Activated CD4-positive, alpha-beta T cell treated with anti-CD3 and anti-CD28 coated beads, Interleukin-2, amount 10 ng/mL, durations not matched to agents 24 days and 14 days (primary cell): ENCODE measurements at places on chromosomes 3 and 15.

- DNase-seq: no peak
- H3K27me3 ChIP-seq: peaks cover 66% of the 10 kb centered on the region
- H3K4me3 ChIP-seq: no peak overlapping the region
- H3K36me3 ChIP-seq: no peaks in the 10 kb centered on the region
Observed at GRCh38 chr3:98730338-98730737, 32.8 kb upstream of the ST3GAL6 start.

- H3K36me3 ChIP-seq: no peaks in the 10 kb centered on the region
- H3K27me3 ChIP-seq: no peaks in the 10 kb centered on the region
- H3K27ac ChIP-seq: no peak overlapping the region
- DNase-seq: no peak
- no peaks in the 10 kb centered on the region for H3K4me1 ChIP-seq
Observed at GRCh38 chr15:47507221-47507985, 209.9 kb upstream of the SEMA6D start.

DNA sequence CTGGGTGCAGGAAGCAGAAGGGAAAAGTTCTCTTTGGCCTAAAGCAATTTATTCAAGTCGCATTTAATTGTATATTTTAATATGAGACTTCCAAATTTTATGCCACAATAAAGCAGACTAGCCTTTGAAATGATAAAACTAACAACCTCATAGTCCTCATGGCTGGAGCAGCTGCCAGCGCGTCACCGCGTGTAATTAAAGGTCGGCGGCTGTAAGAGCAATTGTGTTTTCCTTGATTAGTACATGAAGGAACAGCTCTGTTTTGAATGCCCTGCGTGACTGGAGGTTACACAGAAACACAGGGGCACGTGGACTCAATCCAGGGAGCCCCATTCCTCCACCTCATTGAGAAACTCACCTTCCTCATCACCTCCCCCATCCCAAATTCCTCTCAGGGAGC is 10.1 kb upstream of the LRRC15 start:
- no peak for DNase-seq
- no peaks in the 10 kb centered on the region for H3K36me3 ChIP-seq
- no peak overlapping the region for H3K27ac ChIP-seq
- H3K4me3 ChIP-seq: no peak overlapping the region

DNA sequence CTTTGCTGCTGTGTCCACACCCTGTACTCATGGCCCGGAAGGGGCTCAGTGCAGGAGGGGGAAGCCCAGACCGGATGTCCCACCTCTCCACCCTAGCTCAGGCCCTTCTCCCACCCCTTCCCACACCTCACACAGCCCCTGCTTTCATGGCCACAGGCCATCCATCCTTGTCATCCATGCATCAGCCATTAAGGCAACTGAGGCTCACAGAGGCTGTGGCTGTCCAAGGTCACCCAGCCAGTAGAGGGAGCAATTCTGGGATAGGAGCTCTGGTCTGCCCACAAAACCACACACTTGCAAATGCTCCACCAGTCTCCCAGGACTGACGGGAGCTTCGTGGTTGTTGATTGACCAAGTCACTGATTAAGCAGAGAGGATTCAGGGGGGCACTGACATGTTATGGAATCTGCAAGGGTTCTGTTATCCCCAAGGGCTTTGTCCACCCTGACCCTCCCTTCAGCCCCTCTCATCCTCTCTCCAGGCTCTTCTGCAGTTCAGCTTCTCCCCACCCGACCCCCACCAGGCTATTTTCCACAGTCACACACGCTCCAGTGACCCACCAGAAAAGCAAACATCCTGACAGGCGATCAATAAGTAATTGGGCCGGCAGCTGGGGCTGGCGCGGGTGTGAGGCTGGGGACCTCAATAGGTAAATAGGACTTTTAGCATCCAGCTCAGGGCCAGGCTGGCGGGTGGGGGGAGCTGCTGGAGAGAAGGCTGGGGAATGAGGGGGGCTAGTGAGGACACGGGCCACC is 15.1 kb downstream of the LINGO1 start:
- no peaks in the 10 kb centered on the region for H3K27me3 ChIP-seq
- no peak overlapping the region for H3K27ac ChIP-seq
- no peaks in the 10 kb centered on the region for H3K4me1 ChIP-seq
- H3K36me3 ChIP-seq: no peaks in the 10 kb centered on the region

DNA sequence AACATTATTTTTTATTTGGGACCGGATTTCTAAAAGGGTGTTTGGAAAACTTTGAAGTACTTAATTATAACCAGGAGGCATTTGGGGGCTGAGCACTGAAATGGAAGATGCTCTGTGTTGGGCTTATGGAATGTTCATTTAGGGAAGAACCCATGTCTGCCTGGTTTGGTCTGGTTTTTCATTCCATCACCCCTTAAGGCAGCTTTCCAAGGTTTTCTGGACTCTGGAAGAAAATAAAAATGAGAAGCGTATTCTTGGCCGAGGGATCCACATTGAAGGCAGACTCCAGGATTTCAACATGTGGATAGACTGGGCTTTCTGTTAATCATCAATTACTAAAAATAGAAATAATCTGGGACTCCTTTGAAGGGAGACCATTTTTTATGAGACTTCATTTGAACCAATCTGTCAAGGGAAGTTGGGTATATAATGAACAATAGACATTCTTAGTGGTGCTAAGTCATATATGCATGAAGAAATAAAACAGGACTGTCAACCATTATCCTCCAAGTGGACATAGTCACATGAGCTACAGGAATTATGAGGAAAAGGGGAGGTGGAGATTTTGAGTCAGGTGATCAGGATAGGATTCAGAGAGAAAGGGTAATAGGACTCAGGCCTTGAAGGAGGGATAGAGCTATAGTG is 270.5 kb upstream of the ADAMTS9 start:
- DNase-seq: no peak
- no peak overlapping the region for H3K4me3 ChIP-seq
- H3K27me3 ChIP-seq: no peaks in the 10 kb centered on the region
- H3K36me3 ChIP-seq: no peaks in the 10 kb centered on the region
- no peaks in the 10 kb centered on the region for H3K4me1 ChIP-seq
- no peak overlapping the region for H3K27ac ChIP-seq

GRCh38 chr3:102577082-102577789 is 142.4 kb downstream of the ZPLD1 start:
- no peaks in the 10 kb centered on the region for H3K4me1 ChIP-seq
- H3K36me3 ChIP-seq: no peaks in the 10 kb centered on the region
- no peak overlapping the region for H3K27ac ChIP-seq
- no peak for DNase-seq
- H3K27me3 ChIP-seq: no peaks in the 10 kb centered on the region

- no peaks in the 10 kb centered on the region for H3K4me1 ChIP-seq
- H3K27ac ChIP-seq: no peak overlapping the region
- H3K36me3 ChIP-seq: no peaks in the 10 kb centered on the region
- H3K4me3 ChIP-seq: no peak overlapping the region
- H3K27me3 ChIP-seq: peaks cover 10% of the 10 kb centered on the region
Observed at GRCh38 chr3:36729204-36730056, 34.9 kb downstream of the DCLK3 start.

- H3K27me3 ChIP-seq: no peaks in the 10 kb centered on the region
- peaks cover 35% of the 10 kb centered on the region for H3K4me1 ChIP-seq
- peak; percentile 75 for DNase-seq
Observed at GRCh38 chr3:141275032-141275422, 43.4 kb downstream of the PXYLP1 start.

DNA sequence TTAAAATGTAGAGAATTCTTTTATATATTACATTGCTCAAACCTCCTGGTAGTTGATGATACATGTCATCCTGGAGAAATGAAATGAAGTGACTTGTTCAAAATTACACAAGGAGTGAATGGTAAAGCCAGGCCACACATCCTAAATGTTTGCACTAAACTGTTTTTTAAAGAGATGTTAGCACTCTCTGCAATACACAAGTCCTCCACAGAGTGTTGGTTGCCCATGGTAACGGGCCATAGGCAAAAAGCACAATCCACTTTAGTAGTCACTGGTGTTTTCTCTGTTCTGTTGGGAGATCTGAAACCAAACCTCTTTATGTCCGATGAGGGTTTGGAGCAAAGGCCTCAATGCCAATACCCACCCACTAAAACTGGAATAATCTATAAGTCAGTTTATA is 907.4 kb downstream of the NTRK3 start:
- H3K36me3 ChIP-seq: no peaks in the 10 kb centered on the region
- no peak overlapping the region for H3K27ac ChIP-seq
- no peaks in the 10 kb centered on the region for H3K4me1 ChIP-seq
- no peak overlapping the region for H3K4me3 ChIP-seq

DNA sequence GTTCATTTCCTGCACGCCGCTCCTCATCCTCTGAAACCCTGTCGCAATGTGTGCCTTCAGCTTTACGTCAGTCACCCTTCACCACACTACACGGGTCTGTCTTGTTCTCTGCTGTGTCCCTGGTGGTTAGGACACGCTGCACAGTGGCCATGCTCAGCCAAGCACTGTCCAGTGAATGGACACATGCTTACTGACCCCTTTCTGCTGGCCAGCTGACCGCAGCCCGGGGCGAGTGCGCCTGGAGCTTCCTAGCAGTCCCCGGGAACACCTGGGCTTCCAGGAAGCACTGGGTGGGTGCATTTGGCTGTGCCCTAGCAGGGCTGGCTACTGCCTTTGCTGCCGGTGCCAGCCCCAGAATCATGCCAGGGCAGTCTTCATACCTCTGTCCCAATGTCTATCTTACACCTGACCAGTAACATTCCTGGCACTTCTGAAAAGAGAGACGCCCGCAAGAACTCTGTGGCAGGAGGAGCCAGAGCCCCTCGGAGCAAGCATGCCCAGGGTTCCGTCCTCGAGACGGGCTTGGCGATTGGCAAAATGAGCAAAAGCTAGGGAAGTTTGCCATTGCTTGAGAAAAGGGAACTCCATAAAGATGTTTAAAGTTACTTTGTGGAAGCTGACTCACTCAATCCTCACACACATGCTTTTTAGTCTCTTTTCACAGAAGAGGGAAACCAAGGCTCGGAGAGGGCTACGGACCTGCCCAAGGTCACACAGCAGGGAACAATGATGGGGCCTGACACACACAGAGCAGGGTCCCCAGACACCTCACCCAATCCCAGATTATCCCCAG is 15.7 kb upstream of the ZXDC start:
- H3K27me3 ChIP-seq: no peaks in the 10 kb centered on the region
- H3K36me3 ChIP-seq: no peaks in the 10 kb centered on the region
- H3K4me1 ChIP-seq: peaks cover 12% of the 10 kb centered on the region
- no peak overlapping the region for H3K27ac ChIP-seq
- DNase-seq: no peak

DNA sequence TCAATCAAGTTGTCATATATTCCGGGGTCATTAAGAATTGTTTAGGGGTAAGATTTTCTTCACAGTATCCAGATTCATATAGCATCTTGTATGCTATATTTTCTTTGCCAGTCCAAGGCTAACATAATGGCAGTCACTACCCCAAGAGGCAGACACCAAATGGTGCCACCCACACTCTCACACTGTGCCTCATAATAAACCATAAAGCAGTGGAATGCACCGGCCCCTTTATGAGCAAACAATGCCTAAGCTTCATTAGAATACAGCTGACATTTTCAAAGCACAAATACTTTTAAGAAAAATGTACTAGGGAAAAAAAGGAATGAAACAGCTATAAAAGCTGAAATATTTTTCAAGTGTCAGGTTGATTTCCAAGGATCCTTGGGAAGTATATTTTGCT is 121.6 kb downstream of the TFDP2 start:
- no peaks in the 10 kb centered on the region for H3K27me3 ChIP-seq
- DNase-seq: peak; percentile 65
- H3K4me3 ChIP-seq: peak overlapping the region; percentile 77
- H3K27ac ChIP-seq: peak overlapping the region; percentile 10

GRCh38 chr15:49624056-49624455 is 3.2 kb downstream of the DTWD1 start:
- peaks cover 35% of the 10 kb centered on the region for H3K4me1 ChIP-seq
- H3K27me3 ChIP-seq: no peaks in the 10 kb centered on the region
- H3K4me3 ChIP-seq: peak overlapping the region; percentile 59
- peak overlapping the region; percentile 34 for H3K27ac ChIP-seq
- H3K36me3 ChIP-seq: peaks cover 31% of the 10 kb centered on the region

GRCh38 chr3:180416111-180416594 is 185.8 kb upstream of the TTC14 start:
- H3K36me3 ChIP-seq: no peaks in the 10 kb centered on the region
- no peak overlapping the region for H3K27ac ChIP-seq
- no peak for DNase-seq
- H3K4me3 ChIP-seq: no peak overlapping the region
- no peaks in the 10 kb centered on the region for H3K27me3 ChIP-seq

DNA sequence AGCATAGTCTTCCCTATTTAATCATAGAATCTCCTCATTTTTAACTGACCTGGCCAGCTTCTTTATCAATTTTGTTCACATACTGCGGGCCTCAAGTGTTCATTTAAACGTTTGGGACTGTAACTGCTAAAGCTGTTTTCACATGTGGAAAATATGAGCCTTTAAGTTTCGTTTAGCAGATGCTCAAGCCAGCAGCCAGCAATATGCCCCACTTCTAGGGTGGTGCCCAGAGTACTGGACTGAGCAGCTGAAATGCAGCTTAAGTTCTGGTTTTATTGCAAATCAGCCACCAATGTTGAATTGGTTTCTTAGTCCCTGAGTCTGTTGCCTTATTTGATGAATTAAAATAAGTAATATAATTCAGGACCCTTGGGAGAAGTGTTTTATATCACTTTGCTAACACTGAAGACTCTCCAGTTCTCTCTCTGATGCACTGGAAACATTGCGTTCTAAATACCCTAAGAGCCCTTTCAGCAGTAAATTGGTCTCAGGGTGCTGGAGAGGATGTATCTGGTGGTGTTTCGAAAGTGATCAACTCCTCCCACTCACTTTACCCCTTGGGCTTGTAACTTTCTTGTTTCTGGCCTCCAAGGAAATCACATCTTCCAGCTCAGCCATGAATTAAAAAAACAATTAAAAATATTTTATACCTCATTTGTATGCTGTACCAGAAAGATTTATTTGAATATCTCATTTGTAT is 61.7 kb downstream of the B3GALNT1 start:
- peaks cover 4% of the 10 kb centered on the region for H3K27me3 ChIP-seq
- no peak for DNase-seq
- no peaks in the 10 kb centered on the region for H3K4me1 ChIP-seq
- H3K36me3 ChIP-seq: no peaks in the 10 kb centered on the region
- no peak overlapping the region for H3K27ac ChIP-seq

- no peaks in the 10 kb centered on the region for H3K36me3 ChIP-seq
- no peaks in the 10 kb centered on the region for H3K4me1 ChIP-seq
- DNase-seq: no peak
- H3K4me3 ChIP-seq: no peak overlapping the region
- H3K27ac ChIP-seq: no peak overlapping the region
Observed at GRCh38 chr15:33797651-33798050, 170.6 kb upstream of the CHRM5 start.

- no peaks in the 10 kb centered on the region for H3K36me3 ChIP-seq
- H3K4me3 ChIP-seq: no peak overlapping the region
- H3K27me3 ChIP-seq: no peaks in the 10 kb centered on the region
- H3K4me1 ChIP-seq: peaks cover 33% of the 10 kb centered on the region
- peak overlapping the region; percentile 66 for H3K27ac ChIP-seq
- no peak for DNase-seq
Observed at GRCh38 chr15:65805019-65805745, 13.1 kb upstream of the DENND4A start.

DNA sequence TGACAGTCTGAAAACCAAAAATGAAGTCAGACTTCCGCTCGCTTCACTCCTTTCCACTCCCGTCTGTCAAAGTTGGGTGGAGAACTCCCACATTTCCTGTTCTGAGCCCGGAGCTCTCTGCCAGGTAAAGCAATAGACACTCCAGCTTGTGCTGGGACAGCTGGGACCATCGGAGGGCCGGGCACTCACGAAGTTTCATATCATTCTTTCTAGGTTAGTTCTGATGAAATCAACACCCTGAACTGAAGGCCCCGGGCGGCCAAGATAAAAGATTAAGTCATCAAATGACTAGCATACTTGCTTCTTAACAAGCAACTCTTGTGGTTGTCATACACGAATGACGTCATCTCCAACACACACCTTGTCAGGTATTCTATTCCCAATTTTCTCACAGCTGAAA is 42.1 kb downstream of the MAGI1 start:
- no peak overlapping the region for H3K27ac ChIP-seq
- H3K27me3 ChIP-seq: no peaks in the 10 kb centered on the region
- H3K36me3 ChIP-seq: no peaks in the 10 kb centered on the region
- no peak for DNase-seq
